BJ (cell line): ENCODE measurements at places on chromosomes 12 and 14.

DNA sequence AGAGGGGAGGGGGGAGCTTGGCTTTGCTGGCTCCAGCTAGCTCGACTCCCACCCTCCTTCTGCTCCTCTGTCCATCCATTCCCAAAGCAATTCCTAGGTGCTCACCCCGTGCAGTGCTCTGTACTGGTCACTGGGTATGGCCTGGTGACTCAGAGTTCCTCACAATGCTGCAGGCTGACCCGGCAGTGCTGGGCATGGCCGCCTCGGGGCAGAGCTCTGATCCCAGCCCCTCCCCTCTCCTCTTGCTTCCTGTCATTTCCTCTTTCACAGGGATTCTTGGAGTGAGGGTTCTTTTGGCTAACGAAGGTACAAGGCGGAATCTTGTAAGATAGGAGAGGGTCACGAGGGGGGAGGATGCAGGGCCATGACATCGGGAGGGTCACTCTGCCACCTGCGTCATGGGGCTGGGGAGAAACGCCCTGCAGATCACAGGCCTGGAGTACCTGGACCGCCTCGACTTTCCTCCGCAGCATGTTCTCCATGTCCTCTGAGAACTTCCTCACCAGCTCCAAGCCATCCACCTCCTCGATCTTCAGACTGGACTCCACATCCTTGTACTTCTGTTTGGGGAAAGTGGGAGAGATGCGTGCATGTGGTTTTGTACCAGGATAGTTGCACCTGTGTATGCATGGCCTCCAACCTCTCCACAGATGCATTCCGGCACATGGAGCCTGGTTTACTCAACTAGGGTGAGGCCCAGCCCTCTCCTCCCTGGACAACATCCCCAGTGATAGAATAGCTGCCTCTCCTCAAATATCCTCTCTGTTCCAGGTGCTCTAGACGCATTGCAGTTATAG lies 5.7 kb downstream of the CACNA2D4 start:
- DNase-seq, result no peak

DNA sequence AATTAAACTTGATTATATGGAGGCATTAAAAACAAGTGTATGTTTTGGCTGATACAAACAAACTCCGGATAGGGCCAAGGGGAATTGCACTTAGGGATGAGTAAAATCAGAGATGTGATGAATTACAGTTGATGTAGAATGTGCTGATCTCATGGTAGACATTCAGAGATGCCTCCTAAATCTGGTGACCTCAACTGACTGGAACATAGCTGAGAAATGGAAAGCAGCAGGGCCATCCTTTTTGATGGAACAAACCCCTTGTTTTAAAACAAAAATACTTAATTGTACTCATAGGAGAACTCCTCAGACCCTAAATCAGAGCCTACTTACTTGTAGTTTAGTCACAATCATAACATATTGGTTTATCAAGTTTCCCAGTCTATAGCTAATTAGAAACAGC lies 122.8 kb downstream of the C12orf75 start:
- no peak for DNase-seq

GRCh38 chr12:43852744-43853143 lies 16.9 kb downstream of the TMEM117 start:
- no peak for DNase-seq

- no peak for DNase-seq
These were observed 131.8 kb downstream of the TMTC3 start for GRCh38 chr12:88273875-88274274.

DNA sequence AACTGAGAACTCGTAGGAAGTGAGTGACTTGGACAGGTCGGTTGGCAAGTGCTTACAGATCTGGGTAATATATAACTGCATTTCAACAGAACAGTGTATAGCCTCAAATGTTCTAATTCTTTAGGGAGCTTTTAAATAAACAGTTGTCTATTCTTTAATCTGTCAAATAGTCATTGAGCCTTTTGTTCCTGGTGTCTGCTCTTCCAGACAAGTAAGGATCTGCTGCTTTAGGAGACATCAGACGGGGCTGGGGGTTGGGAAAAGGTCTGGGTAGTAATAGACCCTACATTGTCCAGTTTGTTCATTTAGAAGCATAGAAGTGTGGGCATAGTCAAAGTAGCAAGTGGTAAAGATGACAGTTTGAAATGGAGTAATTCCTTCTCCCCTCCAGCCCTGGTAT lies 2.0 kb downstream of the PTPN11 start:
- DNase-seq, result no peak

- no peak for DNase-seq
These were observed 1.8 kb downstream of the ELK3 start for GRCh38 chr12:96195845-96196451.

- DNase-seq, result no peak
These were observed 39.6 kb upstream of the CPM start for GRCh38 chr12:68972595-68972994.

DNA sequence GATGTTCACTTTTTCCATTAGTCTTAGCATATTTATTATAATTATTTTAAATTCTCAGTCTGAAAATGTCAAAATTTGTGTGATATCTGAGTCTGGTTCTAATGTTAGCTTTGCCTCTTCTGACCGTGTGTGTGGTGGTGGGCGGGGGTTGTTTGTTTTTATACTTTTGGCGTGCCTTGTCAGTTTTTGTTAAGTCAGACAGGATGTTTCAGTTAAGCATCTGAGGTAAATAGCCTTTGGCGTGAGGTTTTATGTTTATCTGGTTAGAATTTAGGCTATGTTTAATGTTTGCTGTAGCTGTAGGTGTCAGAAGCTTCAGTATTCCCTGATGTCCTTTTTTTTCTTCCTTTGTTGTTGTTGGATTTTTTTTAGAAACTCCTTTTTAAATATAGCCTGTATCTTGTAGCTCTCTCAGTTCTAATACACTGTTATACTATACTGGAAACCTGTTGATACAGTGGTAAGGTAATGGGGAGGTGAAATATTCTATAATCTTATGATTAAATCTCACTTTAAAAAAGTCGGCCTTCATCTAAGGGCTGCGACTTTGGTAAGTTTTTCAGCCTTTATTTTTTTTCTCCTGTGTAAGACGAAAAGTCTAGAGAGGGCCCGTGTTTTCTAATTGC lies 111.6 kb downstream of the SCAF11 start:
- no peak for DNase-seq
